ENCODE measurements at places on chromosomes 7 and 10.

GRCh38 chr7:157373493-157373892 lies 36.7 kb downstream of the DNAJB6 start:
- no peak for DNase-seq

- DNase-seq, result no peak
Measured at GRCh38 chr10:4359003-4359402, 467.0 kb upstream of the AKR1E2 start.

DNA sequence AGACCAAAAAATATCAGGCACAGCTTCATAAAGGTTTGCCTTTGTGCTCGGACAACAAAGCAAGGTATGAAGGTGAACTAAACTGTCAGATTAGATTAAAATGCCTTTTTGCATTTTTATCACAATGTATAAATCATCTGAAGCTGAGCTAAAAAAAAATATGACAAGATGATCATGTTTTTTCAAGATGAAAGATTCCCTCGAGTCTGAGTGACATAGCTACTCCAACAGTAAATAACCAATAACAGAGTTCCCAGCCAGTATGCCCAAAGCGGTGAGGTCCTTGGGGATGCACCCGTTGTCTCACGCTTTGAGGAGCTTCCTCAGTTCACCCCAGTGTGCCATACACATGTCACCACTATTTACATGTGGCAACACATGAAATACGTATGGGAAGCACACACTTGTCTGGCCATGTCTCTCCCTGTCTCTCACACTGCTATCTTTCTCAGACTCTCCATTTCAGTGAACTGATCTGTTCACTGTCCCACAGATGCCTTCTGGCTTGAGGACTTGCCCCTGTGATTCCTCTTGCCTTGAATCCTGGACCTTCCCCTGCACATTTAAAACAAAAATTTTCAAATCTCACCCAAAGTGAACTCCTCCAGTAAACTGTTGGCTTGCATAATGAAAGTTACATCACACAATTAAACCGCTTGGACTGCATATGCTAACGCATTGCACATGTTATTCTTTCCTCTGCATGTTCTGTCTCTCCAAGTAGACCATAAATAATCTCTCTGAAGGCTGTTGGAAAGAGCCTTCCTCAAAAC lies 2.6 kb upstream of the PIK3CG start:
- peak; percentile 13 for DNase-seq

DNA sequence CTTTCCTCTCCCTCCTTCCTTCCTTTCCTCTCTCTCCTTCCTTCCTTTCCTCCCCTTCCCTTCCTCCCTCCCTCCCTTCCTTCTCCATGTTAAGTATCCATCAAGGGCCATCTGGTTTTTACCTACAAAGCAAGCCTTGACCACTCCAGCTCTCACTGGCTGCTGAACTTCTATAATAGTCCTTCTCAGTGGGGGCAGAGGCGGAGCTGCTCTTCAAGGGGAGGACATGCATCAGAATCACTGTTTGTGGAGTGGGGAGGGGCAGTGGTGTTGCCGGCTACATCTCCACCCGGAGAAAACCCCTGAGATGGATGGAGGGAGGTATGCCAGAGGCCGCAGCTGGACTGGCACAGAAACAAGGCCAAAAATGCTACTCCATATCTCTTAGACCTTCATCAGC lies 25.9 kb downstream of the LAMB1 start:
- DNase-seq, result no peak

DNA sequence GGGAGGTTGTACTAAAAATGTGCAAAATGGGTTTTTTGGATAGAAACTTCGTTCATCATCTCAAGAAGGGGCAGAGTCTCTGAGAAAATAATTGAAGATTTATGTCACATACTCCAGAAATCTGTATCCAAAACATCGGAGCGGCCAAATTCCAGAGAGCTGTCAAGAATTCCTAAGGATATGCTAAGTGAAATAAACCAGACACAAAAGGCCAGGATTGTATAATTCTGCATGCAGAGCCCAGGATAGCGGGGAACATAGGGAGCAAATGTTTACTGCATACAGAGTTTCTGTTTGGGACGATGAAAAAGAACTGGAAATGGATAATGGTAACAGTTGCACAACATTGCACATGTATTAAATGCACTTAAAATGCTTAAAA lies 224.2 kb upstream of the AUTS2 start:
- DNase-seq, result no peak

DNA sequence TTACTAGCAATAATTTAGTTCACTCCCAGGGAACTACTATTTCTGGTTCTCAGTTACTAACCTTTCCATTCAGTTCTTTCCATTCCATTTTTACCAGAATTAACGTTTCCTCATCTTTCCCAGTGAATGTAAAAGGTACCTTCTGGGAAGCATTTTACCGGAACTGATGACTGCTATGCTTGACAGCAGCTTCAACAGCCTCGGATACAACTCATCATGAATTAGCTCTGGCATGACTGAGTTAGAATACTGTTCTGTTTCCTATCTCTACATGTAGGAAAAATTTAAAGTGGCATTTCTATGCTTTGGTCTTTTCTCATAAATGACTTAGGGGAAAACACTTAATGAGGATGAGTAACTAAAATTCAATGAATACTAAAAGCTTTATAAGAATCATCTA lies 18.6 kb downstream of the TAS2R41 start:
- DNase-seq, result no peak

DNA sequence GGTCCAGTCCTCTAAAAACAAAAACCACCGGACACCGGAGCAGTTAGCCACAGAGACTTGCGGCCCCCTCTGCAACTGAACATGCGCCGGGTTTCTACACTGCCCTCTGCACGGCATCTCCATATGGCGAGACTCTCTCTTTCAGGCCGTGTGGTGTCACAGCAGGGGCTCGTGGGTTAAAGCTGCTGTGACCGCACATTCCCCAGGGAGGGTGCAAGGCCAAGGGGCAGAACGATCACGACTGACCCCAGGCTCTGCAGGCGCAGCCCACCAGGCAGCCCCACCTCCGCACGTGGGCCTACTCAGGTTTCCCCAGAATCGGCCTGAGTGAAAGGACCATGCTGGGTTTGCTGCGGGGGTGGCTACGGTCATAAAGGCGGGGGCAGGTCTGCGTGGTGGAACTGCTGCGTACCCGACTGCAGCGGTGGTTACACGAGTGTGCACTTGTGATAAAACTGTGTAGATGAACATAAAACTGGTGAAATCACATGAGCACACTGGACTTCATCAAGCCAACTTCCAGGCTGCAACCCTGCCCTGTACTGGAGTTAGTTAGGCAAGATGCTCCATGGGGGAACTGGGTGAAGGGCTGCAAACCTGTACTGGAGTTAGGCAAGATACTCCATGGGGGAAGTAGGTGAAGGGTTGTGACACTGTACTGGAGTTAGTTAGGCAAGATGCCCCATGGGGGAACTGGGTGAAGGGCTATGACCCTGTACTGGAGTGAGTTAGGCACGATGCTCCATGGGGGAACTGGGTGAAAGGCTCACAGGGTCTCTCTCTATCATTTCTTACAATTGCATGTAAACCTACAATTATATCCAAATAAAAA lies 81.4 kb upstream of the PPP2R2D start:
- no peak for DNase-seq

DNA sequence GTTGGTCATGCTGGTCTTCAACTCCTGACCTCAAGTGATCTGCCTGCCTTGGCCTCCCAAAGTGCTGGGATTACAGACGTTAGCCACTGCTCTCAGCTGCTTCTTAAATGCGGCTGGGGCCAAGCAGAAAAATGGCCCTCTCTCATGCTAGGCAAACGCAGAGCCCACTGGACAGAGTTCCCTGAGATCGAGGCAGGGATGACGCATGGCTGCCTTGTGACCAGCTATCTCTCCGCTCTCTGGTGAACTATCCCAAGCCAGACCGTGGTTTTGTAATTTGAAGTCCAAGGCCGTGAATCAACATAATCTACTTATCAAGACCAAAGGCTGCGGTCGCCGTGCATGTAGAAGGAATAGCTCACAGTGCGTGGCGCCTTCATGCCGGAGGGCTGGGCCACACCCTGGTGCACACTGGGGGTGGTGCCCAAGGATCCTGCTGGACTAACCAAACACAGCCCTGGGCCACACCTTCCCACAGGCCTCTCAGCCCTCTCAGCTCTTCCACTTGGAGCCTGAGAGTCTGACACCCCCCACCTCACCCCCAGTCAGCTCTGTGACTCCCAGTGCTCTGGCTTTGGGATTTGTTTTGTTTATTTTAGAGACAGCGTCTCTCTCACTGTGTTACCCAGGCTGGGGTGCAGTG lies 88.1 kb upstream of the CUX1 start:
- DNase-seq, result no peak

DNA sequence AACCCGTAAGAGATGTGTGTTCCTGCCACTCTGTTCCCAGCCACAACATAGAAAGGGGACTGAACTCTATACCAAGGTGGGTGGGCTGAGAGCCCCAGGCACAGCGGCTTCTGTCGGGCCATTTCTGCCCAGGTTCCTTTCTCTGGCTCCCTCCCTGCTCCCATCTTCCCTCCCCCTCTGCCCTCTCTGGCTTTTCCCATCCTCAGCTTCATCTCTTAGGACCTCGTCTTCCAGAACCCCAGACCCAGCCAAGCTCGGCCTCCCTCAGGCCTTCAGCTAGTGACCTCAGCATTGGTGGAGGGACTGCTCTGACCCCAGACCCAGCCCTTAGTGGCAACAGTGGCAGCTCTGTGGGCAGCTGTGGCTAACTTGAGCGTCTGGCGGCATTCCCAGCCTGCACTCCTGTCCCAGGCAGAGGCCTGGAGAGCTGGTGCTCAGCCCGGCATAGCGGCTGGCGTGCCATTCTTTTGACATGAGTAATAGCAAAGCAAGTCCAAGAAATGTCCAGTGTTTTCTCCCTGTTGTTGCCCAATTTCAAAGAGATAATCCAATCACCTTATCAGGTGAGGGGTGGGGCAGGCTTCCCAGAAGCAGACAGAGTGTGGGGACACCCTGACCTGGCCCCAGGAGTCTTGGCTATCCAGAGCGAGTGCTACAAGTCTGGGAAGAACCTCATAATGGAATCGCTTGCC lies 15.9 kb downstream of the PTPRE start:
- DNase-seq, result peak; percentile 53

- DNase-seq, result no peak
Measured at GRCh38 chr7:117963264-117964197, 90.3 kb upstream of the CTTNBP2 start.

- no peak for DNase-seq
Measured at GRCh38 chr7:85806321-85806720, 619.5 kb upstream of the SEMA3D start.

DNA sequence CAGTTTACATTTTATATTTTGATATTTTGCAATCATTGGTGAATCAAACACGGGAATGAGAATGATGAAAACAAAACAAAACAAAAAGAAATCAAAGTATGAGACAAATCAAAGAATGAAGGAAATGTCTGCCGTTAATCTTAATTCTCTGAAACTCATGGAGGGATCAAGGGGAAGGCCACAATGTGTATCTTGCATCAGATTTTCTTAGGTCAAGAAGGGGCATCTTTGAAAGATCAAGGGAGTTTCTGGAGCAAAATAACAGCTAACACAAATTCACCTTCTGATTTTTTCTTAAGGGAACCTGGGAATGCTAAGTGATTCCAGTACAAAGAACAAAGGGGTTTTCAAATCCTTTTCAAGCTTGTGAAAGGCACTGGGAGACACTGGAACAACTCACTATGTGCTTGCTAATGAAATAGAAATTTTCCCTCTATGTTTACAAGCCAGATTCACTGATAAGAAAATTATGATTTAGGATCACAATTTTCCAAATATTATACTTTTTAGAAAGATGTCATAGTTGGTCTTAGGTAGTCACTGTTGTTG lies 322.3 kb upstream of the AOAH start:
- DNase-seq, result no peak

DNA sequence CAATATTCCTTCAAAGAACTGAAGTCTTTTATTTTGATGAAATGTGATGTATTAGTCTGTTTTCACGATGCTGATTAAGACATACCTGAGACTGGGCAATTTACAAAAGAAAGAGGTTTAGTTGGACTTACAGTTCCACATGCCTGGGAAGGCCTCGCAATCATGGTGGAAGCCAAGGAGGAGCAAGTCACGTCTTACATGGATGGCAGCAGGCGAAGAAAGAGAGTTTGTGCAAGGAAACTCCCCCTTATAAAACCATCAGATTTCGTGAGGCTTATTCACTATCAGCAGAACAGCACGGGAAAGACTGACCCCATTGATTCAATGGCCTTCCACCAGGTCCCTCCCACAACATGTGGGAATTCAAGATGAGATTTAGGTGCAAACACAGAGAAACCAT lies 750.3 kb upstream of the KCND2 start:
- no peak for DNase-seq

DNA sequence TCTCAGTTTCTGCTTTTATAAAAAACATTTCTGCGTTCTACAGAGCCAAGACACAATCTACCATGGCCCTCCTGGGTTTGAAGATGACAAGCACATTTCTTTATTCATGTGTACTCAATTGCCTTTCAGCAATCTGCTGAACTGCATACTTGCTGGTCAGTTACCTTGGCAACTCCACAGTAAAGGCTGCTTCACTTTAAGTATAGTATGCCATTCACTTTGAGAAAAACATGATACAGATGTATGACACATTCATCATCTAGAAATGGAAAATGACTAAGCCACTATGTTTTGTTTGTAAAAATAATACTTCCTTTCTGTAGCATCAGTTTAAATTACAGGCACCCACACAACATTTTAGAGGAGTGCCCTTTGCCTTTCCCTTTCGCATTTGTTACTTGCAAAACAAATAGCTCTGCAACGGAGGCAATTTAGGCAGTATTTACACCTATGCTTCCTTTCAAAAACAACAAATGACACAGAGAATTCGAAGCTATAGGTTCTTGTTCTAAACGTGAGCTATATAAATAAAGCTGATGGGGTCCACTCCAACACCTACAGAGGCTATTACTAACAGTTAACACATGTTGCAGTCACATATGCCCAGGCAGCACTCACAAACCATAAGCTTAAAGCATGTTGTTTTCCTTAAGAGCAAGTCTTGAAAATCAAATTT lies 23.5 kb downstream of the SGCE start:
- DNase-seq, result peak; percentile 90

DNA sequence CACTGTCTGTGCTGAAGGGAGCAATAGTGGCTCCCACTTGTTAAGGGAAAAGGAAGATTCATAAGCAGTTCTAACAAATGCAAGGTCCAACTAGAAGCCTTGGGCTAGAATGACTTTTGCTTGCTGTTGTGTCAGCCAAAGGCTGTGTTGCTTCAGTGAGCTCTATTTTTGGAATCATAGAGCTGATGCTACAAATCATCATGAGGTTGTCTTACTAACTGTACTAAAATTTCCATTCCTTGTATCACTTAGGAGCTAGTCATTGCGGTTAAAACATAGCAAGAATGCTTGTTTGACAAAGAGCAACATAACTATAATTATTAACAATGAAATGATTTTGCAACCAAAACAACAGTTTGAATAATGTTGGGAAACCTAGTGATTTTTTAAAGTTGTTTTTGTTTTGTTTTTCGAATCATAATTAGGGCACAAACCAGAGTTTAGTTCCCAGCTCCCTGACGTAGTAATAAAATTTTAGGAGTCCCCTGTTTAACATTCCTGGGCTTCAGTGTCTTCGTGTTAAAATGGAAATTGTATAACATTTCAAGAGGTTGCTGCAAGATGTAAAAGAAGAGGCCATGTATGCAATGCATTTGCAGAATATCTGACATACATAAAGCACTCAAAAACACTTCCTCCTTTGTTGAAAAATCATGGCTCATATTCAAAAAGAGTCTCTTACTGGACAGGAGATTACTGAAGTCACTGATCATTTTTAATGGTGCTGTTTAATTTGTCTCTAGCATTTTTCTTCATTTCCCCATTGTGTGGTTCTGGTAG lies 183.4 kb downstream of the MACC1 start:
- peak; percentile 71 for DNase-seq
